NCI-H1092 treated with DMSO at 0.1 percent for 48 hours (cell line): ENCODE measurements at places on chromosomes 7 and 10.

- DNase-seq: no peak
Measured at GRCh38 chr10:61758433-61758832, 95.7 kb downstream of the CABCOCO1 start.

DNA sequence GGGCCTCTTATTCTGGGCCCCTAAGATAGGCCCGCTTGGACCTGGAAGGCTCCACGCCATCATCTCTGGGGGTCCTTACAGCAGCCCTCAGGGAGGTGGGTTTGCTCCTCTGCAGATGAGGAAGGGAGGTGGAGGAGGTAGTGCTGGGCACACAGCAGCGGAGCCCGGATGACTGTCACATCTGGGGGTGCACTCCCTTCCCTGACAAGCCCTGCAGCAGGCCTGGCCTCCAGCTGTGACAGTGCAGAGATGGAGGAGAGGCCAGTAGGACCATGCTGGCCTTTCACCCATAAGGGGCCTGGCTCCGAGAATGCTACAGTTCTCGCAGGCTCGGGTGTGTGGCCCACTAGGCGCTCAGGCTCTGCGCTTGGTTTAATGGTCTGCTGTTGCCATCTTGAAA lies 9.2 kb downstream of the GDF2 start:
- no peak for DNase-seq

DNA sequence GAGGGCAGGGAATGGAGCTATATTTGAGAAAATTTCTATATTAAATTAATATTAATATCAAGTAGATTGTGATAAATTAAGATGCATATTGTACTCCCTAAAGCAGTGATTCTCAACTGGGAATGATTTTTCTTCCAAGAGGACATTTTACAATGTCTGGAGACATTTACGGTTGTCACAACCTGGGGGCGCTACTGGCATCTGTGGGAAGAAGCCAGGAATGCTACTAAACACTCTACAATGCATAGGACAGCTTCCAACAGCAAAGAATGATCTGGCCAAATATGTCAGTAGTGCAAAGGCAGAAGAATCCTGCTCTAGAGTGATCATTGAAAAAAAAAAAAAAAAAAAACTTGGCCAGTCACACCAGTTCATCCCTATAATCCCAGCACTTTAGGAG lies 100.0 kb downstream of the LSM5 start:
- DNase-seq: no peak

DNA sequence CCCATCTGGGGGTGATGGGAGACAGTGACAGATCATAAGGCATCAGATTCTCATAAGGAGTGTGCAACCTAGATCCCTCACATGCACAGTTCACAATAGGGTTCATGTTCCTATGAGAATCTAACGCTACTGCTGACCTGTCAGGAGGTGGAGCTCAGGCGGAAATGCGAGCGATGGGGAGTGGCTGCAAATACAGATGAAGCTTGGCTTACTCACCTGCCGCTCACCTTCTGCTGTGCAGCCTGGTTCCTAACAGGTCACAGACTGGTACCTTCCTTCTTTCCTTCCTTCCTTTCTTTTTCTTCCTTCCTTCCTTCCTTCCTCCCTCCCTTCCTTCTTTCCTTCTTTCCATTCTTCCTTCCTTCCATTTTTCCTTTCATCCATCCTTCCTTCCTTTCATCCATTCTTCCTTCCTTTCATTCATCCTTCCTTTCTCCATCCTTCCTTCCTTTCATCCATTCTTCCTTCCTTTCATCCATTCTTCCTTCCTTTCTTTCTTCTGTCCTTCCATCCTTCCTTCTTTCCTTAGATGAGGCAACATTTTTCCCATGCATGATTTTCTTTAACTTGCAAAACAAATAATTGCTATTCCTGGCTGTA lies 370.0 kb upstream of the AUTS2 start:
- no peak for DNase-seq

GRCh38 chr7:2732959-2733584 lies 45.1 kb downstream of the AMZ1 start:
- DNase-seq: no peak

- DNase-seq: peak; percentile 72
Measured at GRCh38 chr10:45001381-45002148, 842 bp downstream of the ZNF22 start.

GRCh38 chr10:72709041-72709440 lies 17.1 kb downstream of the MCU start:
- DNase-seq: no peak

GRCh38 chr7:305410-306151 lies 15.6 kb downstream of the FOXL3 start:
- no peak for DNase-seq

GRCh38 chr7:130838738-130839137 lies 104.7 kb upstream of the KLF14 start:
- no peak for DNase-seq

DNA sequence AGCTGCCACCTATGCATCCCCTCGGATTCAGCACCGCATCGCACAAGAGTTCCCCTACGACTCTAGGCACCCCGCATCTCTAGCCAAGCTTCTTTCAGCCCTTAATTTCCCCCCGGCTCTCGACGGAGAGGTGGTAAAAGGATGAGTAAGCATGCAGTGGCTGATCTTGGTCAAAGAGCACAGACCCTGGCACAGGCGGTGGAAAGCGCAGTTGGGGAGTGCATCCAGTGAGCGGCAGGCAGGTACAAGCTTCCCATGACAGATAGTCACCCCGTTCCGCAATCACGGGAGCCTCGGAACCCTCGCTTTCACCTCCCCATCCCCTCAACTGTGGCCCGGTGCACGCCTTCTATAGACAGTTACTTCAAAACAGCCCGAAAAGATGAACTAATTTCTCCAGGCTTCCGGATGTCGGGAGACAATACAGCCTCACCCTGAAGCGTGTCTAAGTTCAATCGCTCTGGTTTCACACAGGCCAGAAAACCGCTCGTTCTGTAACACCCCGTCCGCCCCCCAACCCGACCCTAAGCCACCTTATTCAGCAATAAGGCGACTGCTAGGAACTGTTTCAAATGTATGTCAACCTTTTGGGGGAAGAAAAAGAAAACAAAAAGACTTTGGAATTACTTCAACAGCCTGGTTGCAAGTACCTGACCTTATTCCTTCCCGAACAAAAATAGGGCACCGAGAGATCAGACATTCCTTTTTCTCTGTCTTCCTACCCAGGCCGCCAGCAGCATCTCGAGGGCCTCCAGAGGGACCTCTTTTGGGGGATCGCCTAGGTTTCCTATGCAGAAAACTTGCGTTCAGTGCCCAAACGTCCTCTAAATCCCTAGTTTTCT lies 1.4 kb downstream of the RHEB start:
- DNase-seq: peak; percentile 45

DNA sequence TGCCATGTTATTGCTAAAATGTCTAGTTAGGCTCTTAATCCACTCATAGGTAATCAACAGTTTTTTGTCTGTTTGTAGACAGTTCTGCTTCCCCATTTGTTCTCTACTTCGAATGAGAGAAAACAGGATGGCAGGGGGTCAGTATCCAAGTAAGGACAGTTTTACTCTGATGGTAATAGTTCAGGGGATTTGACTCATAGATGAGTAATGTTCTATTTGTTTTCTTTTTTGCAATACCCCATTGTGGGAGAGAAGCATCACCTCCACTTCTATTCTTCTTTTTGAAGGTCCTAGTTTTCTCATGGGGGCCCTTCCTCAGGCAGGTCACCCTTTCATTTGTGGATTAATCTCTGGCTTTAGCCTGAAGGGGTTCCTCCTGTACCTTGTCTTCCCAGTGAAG lies 13.9 kb downstream of the PCLO start:
- no peak for DNase-seq

DNA sequence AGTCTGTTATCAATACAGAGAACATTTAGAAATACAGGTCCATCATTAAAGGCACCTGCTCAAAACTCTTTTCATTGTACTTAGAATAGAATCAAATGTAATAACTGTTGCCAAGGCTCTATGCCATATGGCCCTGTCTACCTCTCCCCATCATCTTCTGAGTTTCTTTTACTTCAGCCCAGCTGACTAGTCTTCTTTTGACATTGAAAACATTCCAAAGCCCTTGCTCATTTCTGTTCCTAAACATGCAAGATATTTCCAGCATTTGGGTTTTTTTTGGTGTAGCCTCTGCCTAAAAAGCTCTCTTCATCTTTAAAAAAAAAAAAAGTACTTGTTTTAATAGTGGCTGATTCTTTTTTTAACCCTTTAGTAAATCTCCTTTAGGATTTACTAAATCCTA lies 165.5 kb upstream of the SMIM30 start:
- no peak for DNase-seq

- DNase-seq: no peak
Measured at GRCh38 chr7:87144173-87144657, 8.0 kb upstream of the DMTF1 start.

DNA sequence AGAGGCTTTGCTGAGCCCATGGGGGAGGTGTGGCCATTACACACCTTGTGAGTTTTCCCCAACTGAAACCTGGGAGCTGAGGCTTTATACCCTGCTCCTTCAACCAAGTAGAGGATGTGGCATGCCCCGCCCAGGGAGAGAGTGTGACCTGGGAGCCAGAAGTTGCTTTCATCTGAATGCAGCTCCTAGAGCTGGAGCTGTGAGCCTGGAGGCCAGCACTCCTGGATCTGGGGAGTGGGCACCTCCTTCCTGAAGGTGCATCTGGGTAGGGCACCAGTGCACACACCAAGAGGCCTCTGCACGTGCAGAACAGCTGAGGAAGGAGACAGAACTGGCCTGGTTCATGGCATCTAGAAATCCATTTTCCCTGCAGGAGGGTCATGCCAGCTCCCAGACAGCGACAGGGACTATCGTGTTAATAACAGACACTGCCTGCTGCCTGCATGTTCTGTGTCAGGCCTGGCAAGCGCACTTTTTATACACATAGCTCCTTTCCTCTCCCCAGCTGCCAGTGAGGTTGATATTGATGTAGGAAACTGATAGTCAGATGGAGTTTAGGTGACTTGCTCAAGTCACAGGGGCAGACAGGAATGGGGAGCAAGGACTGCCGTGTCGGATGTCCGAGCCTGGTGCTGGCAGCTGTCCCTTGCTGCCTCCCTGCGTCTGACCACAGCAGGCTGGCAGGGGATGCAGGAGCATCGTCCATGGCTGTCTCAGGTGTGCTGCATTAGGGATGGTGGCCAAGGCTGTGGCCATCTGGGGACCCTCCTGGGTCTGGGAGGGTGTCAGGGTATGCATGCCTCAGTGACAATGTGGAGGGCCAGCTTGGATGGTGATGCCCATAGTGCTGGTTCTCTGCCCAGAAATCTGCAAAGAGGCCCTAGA lies 189.9 kb upstream of the CXCL12 start:
- no peak for DNase-seq

GRCh38 chr10:63281967-63282366 lies 148.8 kb downstream of the NRBF2 start:
- DNase-seq: no peak

- DNase-seq: no peak
Measured at GRCh38 chr10:67807855-67808456, 30.0 kb downstream of the DNAJC12 start.

- DNase-seq: no peak
Measured at GRCh38 chr7:70919481-70920073, 212.4 kb upstream of the GALNT17 start.

DNA sequence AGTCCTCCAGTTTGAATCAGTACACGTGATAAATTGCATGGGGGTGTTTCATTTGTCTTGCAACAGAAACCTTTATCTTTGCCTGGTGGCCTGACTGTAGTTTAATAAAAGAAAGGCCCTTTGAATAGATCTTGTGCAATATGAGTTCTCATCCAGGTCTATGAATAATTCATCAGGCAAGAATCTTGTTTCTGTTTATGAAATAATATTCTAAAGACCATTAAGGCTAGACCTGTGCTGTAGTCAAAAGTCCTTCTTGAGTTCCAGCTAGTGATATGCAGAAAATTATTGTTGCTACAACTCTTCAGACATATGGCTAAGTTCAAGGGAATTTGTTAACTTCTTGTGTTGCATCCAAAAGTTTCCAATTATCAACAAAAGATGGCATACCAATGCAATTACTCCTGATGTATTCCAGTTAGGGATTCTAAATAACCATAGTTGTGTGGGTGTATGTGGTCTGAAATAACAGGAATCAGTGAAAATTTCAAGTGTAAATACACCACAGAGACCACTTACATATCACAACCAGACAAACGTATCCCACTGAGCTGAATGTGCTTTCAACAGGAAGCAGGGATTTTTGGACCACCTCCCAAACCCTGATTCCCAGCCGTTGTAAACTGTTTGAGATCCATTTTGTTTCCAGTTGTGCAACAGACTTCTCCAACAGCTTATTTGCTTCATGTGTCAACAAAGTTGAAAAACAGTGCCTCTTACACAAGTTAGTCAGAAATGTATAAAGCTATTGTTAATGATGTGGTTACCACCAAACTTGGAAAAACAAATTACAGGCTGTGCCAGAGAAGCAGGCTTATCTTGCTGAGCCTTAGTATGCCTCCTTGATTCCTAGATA lies 54.7 kb upstream of the BICC1 start:
- no peak for DNase-seq

DNA sequence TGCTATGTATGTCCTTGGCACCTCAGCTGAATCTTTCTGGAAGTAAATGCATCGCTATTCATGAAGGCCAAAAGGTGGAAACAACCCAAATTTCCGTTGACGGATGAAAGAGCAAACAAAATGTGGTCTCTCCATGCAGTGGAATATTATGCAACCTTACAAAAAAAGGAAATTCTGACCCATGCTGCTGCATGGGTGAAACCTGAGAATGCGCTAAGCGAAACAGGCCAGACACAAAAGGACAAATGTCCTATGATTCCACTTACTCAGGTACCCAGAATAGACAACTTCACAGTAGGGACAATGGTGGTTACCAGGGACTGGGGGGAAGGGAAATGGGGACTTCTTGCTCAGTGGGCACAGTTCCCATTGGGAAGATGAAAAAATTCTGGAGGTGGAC lies 158.8 kb downstream of the CAMK1D start:
- DNase-seq: no peak

GRCh38 chr10:127441350-127442219 lies 107.5 kb upstream of the NPS start:
- DNase-seq: no peak

- DNase-seq: no peak
Measured at GRCh38 chr10:58637352-58637751, 124.7 kb downstream of the BICC1 start.

- DNase-seq: no peak
Measured at GRCh38 chr10:93712593-93712992, 10.2 kb upstream of the FRA10AC1 start.

GRCh38 chr7:115613836-115614235 lies 416.7 kb downstream of the TFEC start:
- no peak for DNase-seq

DNA sequence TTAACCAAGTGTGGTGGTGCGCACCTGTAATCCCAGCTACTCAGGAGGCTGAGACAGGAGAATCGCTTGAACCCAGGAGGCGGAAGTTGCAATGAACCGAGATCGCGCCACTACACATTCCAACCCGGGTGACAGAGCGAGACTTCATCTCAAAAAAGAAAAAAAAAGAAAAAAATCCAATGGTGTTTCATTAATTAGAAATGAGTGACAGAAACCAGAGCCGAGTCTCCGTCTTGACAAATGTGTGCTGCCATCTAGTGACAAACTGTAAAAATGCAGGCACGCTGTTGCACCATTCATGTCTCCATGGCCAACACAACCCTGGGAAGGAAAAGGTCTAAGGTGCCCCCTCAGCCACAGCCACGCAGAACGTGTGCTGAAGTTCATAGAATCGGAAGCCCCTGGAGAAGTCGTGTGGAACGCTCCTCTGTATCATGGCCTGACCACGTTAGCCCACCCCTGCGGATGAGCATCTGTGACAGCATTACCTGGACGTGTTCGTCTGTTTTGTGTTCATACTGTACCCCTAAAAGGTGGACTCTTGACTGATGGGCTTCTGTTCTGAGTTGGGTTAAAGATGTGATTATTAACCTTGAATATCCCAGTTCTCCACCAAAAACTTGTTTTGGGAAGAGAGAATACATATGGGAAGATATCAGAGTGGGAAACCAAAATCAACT lies 94.9 kb downstream of the LYZL2 start:
- peak; percentile 36 for DNase-seq

- DNase-seq: no peak
Measured at GRCh38 chr10:60139290-60139689, 232.9 kb upstream of the CCDC6 start.
